ENCODE measurements at places on chromosomes 7 and 10.
A peak's percentile ranks its signal among the peaks of the same experiment; 100 is the strongest.

DNA sequence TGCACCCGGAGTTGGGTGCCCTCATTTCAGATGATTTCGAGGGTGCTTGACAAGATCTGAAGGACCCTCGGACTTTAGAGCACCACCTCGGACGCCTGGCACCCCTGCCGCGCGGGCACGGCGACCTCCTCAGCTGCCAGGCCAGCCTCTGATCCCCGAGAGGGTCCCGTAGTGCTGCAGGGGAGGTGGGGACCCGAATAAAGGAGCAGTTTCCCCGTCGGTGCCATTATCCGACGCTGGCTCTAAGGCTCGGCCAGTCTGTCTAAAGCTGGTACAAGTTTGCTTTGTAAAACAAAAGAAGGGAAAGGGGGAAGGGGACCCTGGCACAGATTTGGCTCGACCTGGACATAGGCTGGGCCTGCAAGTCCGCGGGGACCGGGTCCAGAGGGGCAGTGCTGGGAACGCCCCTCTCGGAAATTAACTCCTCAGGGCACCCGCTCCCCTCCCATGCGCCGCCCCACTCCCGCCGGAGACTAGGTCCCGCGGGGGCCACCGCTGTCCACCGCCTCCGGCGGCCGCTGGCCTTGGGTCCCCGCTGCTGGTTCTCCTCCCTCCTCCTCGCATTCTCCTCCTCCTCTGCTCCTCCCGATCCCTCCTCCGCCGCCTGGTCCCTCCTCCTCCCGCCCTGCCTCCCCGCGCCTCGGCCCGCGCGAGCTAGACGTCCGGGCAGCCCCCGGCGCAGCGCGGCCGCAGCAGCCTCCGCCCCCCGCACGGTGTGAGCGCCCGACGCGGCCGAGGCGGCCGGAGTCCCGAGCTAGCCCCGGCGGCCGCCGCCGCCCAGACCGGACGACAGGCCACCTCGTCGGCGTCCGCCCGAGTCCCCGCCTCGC, at the start of gene EGFR:
Gene EGFR, plus strand, starts transcription at position 657 of the 830 bp plus-strand sequence. CDS start 261 bp downstream, outside the sequence.
- DNase-seq: peak; percentile 62

GRCh38 chr7:117158941-117159697, 163.7 kb downstream of the WNT2 start:
- no peak for DNase-seq

GRCh38 chr7:74010407-74010806, 17.6 kb upstream of the ELN start:
- DNase-seq: no peak

DNA sequence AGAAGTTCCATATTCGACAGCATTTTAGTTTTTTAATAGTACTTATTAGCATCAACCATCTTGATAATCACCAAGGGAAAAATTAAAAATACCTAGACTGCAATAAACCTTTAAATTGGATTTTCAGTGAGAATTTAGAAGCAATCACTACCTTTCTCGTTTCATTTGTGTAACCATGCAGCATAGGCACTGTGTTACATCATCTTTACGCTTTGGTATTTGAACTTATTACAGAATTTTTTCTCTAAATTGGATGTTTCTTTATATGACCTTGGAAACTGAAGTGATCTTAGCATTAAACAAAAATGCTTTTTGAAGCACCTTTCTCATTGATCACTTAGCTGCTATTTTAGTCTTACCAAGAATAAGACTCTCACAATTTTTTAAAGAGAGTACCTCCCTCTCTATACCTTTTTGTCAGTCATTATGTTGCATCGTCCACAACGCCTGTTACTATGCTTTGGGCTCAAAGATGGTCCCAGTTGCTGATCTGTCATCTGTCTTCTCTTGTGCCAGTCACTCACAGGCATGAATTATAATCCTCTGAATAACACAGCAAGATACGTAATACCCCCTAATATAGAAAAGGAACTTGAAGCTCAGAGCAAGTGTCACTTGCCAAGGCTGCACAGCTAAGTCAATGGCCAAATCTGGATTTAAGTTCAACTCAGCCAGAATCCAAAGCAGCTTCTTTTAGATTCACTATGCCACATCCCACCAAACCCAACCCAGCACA, 19.6 kb upstream of the ASCC1 start:
- DNase-seq: no peak

DNA sequence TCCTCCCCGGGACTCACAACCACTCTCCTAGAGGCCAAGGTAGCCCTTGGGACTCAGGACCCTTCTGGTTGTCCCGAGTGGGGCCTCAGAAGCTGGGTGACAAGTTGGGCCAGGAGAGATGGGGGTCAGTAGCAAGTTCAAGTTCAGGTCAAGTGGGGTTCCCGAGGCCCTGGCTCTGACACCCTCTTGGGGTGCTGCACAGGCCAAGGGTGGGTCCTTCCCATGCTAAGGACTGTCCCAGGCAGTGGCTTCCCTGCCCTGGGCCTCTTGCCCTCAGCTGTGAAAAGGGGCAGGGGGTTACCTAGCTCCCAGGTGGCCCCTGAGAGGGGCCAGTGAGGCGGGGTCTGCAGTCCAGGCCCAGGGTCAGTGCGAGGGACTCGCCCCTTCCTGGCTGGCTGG, 115.4 kb upstream of the TNRC18 start:
- no peak for DNase-seq

DNA sequence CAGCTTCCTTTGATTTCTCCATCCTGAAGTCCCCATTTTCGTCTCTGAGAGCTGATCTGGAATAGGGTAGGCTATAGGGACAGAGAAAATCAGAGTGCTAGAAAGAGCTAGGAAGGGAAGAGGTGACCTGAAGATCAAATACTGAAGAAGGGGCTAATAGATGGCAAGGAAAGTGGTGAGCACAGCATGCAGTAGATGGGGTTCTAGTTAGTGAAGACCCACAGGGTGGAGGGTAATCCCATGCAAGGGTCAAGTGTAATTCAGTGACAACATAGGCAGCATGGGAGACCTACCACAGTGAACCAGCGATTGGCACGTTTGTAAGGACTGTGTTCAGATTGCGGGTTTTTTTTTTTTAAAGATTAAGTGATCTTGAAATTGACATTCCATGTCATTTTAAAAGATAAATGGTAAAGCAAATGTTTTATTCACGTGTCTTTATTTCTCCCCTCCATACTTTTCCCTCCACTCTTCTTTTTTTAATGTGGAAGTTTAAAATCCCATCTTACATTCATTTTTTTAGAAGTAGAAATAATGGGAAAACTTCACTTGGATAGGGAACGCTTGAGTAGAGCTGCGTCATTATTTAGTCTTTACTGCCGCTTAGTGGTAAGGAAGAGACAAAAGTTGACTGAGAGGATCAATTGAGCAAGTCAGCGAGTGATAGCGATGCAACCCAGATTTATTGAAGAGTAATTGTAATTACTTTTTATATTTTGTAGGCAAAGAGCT, 21.0 kb upstream of the ABI1 start:
- DNase-seq: no peak

DNA sequence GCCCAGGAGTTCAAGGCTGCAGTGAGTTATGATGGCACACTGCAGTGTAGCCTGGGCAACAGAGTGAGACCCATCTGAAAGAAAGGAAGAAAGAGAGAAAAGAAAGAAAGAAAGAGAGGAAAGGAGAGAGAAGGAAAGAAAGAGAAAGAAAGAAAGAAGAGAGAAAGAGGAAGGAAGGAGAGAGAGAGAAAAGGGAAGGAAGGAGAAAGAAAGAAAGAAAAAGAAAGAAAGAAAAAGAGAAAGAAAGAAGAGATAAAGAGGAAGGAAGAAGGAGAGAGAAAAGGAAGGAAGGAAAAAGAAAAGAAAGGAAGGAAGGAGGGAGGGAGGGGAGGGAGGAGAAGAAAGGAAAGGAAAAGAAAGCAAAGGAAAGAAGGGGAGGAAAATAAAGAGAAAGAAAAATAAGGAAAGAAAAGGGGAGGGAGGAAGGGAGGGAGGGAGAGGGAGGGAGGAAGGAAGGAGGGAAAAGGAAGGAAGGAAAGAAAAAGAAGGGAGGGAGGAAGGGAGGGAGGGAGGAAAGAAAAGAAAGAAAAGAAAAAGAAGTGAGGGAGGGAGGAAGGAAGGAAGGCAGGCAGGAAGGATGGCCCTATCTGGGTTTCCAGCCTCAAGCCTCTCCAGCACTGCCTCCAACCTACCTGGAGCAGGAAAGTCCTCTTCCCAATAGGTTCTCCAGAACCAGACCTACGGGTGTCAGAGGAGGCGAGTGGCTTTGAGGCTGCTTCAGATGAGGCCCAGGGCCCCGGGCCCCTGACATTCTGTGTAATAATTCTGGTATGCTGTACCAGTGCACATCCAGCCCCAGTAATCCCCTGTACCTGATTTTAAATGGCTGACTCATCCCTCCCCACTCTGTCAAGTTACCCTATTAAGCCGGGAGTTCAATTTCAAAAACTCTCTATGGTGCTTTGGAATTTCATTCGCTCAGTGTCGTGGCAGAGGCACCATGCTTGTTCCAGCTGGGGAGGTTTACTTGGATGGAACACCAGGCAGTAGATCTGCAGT, 6.8 kb upstream of the PARD3 start:
- DNase-seq: no peak

- peak; percentile 40 for DNase-seq
Measured at GRCh38 chr10:35882422-35883150, 240.5 kb upstream of the FZD8 start.

- DNase-seq: no peak
Measured at GRCh38 chr10:3774814-3775695, 10.0 kb downstream of the KLF6 start.

DNA sequence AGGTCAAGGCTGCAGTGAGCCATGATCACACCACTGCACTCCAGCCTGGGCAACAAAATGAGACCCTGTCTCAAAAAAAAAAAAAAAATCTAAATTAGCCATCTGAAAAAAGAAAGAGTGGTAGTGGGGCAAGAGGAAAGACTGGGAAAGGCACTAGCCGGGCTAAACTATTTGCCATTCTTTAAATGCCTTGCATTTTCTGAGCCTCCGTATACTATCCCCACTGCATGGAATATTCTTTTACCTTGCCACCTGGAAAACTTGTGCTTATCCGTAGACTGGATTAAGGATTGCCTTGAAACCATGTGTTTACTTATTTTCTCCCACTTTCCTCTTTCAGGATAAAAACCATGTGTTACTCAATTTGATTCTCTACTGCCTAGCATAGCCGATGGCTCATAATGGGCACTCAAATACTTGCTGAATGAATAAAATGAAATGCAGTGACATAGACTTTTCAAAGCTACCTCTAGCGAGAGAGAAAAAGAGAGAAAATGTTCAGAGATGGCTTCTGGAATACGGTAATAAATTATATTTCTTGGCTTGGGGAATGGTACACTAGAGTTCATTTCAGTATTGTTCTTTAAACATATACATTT, 30.6 kb downstream of the HYCC1 start:
- DNase-seq: no peak

DNA sequence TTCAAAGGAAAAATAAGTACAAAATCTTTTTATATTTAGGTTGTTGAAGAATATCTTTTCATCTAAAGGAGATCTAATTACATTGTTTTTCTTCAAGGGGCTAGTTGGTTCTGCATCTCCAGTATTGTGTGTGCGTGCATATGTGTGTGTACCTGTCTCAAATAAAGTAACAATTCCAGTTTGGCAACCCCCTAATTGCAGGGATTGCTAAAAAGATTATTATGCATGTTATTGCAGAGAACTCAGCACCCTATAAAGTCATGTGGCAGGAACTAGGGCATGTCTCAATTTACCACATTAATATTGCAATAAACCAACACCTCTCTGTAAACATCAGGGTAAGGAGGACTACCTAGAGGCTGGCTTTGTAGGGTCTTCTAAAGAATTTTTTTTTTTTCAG, 37.0 kb downstream of the MRPS33 start:
- DNase-seq: no peak

DNA sequence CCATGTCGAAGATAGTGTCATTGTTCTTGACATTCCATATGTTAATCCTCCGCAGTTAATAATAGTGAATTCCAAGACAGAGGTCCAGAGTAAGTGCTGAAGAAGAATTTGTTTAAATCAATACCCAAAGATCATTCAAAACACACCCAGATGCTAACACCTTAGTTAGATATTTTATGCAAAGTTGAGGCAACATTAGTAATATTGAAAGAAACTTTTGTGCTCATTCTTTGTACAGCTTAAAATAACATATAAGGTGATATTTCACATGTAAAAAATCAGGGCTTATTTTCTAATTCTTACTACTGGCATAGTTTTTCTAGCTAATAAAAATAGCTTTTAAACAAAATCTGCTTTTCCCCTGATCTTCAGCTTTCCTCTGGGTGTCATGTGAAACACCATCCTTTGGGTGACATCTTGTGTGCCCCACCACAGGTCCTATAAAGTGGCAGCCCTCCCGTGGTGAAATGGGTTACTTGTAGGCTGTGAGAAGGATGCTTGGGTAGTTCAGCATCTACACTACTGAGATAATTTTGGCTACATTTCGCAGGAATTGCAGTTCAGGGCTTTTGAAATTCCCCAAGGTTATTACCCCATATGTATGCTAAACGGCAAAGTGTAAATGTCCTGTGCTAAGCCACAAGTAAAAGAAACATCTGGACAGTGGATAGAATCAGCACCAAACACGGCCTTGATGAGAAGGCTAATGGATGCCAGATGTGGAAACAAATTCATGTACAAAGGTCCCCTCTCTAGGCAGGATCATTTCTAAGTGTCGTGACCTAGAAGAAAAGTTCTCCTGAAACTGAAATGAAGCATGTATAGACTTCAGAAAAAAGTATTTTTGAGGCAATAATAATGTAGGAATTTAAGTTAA, 105.4 kb downstream of the GRM3 start:
- DNase-seq: no peak

- DNase-seq: no peak
Measured at GRCh38 chr7:47241112-47242065, 340.5 kb downstream of the TNS3 start.

- DNase-seq: no peak
Measured at GRCh38 chr7:90706072-90706716, 110.1 kb downstream of the CDK14 start.

DNA sequence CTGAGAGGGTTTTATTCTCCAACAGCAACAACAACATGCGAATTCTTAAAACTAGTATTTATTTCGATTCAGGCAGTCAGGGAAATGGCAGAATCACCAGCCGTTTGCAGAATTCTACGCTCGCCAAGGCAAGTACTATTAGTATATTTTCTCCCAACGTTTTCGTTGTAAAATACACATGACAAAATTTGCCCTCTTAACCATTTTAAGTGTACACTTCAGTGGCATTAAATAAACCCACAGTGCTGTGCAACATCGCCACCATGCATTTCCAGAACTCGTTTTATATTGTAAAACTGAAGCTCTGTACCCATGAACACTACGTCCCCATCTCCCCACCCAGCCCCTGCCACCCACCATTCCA, 10.8 kb downstream of the EN2 start:
- DNase-seq: no peak

- DNase-seq: no peak
Measured at GRCh38 chr10:75803816-75804552, 372.6 kb downstream of the LRMDA start.

- no peak for DNase-seq
Measured at GRCh38 chr7:128247108-128247507, 6.0 kb downstream of the LEP start.

GRCh38 chr10:129586898-129587443, 119.9 kb downstream of the MGMT start:
- DNase-seq: no peak

GRCh38 chr7:50695026-50695425, 87.7 kb downstream of the GRB10 start:
- DNase-seq: no peak

- no peak for DNase-seq
Measured at GRCh38 chr7:157271991-157272324, 64.8 kb upstream of the DNAJB6 start.

- no peak for DNase-seq
Measured at GRCh38 chr7:148709014-148709413, 10.3 kb downstream of the CUL1 start.
